Urinary bladder (tissue), 4 donors: ENCODE measurements at places on chromosomes 7 and 10. TPM values are rescaled to one million over a fixed set of nuclear protein-coding genes. Genes with fewer than 3 reads are reported as not detected.

INSYN2A gene
- 0.47 TPM for polyA plus RNA-seq

DNA sequence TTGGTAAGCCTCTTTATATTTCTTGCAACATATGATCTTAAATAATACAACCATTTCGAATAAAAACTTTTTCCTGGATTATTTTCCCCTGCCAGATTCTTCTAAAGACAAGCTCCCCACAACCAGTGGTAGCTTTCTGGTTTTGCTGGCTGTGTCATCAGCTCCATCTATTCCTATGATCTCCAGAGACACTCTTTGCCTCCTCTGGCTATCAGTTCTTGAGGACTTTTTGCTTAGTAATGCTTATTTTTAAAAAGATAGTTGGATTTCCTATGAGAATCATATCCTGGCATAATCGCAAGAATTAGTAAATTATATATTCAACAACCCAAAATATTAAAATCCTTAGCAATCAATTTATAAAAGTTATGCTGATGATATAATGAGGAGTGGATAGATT, 103.8 kb upstream of the SLC26A5 start:
- DNase-seq: no peak

DNA sequence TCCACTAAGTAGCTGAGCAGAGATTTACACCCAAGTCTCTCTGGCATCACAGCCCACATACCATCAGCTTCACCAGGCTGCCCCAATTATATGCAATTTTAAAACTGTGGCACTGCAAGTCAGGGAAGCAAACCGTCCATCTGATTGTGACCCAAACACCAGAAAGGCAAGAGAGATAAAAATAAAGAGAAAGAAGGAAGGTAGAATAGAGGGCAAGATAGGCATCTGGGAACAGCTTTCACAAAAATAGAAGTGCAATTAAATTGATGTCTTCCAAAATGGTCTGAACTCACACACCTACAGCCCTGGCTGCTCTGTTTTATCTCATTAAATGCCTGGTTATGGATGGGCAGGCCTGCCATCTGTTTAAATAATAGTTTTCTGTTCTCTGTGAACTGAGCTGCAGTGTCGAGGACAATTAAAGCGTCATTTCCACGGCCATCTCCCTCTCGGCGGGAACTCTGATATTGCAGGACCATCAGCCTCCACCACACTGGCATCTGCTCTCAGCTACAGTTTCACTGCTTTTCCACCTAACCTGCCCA, 509.1 kb downstream of the INHBA start:
- no peak for DNase-seq

DNA sequence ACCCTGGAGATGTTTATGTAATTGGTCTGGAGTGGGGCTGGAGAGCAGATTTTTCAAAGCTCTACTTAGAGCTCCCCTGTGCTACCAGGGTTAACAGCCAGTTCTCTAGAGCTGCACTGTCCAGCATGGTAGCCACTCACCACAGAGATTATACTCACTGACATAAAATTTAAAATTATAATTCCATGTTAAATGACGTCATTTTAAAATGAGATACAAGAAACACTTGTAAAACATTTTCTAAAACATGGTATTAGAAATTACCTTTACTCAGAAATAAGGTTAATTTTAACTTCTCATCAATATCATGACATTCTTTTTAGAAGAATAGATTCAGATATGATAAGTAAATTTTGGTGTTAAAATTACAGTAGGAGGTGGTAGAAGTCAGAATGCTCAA, 306.2 kb upstream of the LRRN3 start:
- no peak for DNase-seq

- DNase-seq: no peak
Observed at GRCh38 chr7:5780801-5781496, 514 bp downstream of the RNF216 start.

- DNase-seq: no peak
Observed at GRCh38 chr7:70380421-70381015, 751.4 kb upstream of the GALNT17 start.

DNA sequence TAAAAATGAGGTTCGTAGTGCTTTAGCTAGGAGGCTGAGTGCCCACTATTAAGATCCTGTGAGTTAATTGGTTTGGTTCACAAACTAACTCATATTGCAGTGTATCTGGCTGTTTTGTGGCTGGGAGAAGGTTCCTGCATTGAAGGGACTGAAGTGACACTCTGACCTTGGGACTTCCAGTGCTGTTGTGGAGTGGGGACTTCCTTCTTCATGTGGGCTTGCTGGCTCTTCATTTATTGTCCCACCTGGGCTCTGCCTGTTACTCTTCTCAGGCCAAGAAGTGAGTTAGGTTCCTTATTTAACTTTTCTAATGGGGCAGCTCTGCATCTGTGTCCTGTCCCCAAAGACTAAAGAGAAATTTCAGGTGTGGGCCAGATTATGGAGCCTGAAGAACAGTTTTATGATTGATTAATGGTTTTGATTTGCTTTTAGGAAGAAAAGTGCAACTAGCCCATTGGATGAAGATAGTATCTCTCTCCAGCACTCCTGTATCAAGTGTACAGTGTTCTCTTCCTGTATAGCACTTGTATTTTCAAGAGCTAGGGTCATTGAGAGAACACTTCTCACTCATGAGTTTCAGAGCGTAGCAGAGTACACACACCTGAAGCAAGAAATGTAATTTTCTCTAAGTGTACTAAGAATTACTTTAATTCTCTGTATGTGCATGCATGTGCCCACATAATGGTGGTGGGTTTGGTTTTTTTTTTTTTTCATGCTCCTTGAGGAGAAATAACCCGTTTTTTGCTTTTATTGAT, 54.8 kb downstream of the AUTS2 start:
- no peak for DNase-seq

DNA sequence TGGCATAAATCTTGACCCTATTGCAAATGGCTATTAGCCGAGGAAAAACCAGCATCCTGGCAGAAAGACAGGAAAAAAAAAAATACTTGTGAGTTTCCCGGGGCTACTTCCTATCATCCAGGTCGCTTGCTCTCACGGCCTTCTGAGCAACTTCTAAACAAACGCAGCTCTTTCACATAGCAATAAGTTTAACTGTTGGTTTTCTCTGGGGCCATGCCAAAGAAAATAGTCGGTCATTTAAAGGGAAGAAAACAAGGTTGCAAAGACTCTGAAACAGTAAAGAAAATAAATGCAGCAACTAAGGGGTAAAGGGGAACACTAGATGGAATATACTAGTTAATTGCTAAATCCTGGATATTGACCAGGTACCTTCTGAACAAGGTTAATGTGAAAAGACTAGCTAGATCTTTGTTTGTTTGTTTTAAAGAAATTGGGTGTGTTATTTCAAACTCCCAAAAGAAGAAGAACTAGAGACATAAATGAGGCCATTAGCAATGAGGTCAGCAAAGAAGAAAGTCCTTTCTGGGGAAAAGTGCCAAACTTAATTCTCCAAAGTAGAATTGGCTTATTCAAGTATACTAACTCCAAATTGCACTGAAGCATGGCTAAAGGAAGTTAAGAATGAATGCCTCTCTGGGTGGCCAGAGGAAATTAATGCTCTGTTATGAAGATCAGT, 54.2 kb downstream of the SLC39A12 start:
- DNase-seq: peak; percentile 13

GRCh38 chr7:26532471-26532870, 240.8 kb downstream of the SNX10 start:
- no peak for DNase-seq

- DNase-seq: no peak
Observed at GRCh38 chr10:93468461-93469213, 13.5 kb downstream of the MYOF start.

GRCh38 chr7:45721686-45722598, 147.8 kb downstream of the ADCY1 start:
- DNase-seq: no peak

DNA sequence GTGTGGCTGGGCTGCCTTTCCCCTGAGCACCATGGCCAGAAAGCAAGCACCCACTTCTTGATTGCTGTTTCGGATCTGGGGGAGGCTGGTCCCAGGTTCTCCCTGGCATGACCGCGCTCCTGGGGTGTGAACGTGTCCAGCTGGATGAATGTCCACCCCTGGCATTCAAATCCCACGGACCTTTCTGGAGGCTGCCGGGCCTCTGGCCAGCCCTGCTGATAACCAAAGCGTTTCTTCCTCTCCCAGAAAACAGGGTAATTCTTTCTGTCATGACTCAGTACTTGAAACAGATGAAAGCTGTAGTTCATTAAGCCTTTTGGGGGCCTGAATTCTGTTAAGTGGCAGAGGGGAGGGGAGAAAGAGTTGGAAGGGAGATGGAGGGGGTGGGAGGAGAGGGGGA, 73.1 kb upstream of the SAMD8 start:
- DNase-seq: no peak

- DNase-seq: no peak
Observed at GRCh38 chr10:132040046-132040445, 25.7 kb upstream of the JAKMIP3 start.

GRCh38 chr10:132257271-132257670, 50.5 kb downstream of the STK32C start:
- no peak for DNase-seq

GRCh38 chr10:20601941-20602461, 295.1 kb downstream of the NEBL start:
- DNase-seq: no peak

SEMA3A gene
- polyA plus RNA-seq: 12.9 TPM

DNA sequence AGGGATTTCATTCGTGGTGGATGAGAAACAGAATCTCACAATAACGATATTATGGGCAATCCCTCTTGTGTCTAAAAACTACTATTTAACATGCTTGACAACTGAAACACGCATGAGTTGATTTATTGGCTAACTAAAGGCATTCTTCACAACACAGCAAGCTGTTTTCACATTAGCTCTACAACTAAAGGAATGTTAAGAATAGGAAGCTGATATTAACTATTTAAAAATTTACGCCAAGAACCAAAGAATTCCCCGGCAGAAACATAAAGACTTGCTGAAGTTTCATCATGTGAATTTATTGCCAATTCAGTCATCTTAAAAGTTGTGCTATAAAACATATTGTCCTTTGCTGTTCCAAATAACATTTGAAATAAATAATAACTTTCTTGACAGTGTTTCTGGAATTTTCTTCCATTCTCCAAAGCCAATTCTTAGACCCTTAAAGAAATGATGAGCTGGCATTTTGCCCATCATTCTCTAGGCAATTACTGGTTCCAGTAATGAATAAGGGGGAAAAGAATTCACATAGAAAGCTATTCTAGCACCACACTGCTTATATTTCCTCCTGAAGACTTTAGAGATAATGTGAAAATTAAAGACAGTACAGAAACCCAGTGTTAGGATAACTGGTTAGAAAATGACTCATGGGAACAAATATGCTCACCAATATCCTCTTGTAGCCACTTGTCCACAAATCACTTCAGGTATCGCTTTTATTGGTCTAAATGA, 233.1 kb downstream of the PARD3 start:
- DNase-seq: peak; percentile 35

ANXA7 gene
- polyA plus RNA-seq: 103 TPM

DNA sequence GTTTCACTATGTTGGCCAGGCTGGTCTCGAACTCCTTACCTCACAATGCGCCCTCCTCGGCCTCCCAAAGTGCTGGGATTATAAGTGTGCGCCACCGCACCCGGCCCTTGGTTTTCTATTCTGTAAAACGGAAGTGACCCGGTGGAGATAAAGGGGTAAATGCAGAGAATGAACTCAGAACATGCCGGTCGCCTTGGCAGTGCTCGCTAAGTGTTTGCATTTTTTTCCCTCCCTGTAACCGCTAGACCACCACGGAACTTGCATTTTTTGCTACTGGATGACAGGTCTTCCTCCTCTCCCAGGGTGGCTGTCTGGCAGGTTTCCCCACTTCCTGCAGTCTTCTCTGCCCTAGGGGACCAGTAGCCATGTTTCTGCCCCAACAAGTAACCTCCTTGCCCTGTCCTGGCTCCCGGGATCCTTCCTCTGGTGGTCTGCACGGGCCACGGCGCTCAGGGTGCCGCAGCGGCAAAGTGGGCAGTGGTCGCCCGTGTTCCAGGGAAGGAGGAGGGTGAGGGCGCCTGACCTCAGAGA, 18.8 kb upstream of the GNA12 start:
- no peak for DNase-seq

DNA sequence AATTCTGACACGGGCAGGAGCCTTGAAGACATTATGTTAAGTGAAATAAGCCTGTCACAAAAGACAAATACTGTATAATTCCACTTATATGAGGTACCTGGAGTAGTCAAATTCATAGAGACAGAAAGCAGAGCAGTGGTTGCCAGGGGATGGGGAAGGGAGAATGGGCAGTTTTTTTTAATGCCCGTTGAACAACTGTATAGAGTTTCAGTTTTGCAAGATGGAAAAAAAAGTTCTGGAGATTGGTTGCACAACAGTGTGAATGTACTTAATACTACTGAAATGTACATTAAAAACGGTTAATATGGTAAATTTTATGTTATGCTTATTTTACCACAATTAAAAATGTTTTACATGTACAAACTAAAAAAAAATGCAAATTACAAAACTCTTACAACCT, 63.6 kb upstream of the EFCAB10 start:
- no peak for DNase-seq

DNA sequence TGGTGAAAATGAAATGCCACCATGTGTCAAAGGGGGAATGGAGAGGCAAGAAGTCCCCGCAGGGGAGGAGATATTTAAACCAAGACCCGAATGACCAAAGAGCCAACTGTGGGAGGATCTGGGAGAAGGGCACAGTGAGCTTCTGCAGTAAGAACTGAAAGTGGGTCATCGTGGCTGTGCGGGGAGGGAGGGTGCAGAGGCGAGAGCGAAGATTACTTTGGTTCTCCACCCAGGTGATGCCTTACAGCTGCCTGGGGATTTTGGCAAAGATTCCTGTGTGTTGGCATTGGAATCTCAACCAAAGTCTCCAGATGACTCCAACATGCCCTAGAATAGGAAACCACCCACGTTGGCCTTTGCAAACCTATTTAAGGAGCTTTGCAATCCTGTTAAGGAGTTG, 44.2 kb upstream of the ADAM12 start:
- no peak for DNase-seq

MAP3K8 gene
- 19.6 TPM for polyA plus RNA-seq

MET gene
- polyA plus RNA-seq: 8.0 TPM

DNA sequence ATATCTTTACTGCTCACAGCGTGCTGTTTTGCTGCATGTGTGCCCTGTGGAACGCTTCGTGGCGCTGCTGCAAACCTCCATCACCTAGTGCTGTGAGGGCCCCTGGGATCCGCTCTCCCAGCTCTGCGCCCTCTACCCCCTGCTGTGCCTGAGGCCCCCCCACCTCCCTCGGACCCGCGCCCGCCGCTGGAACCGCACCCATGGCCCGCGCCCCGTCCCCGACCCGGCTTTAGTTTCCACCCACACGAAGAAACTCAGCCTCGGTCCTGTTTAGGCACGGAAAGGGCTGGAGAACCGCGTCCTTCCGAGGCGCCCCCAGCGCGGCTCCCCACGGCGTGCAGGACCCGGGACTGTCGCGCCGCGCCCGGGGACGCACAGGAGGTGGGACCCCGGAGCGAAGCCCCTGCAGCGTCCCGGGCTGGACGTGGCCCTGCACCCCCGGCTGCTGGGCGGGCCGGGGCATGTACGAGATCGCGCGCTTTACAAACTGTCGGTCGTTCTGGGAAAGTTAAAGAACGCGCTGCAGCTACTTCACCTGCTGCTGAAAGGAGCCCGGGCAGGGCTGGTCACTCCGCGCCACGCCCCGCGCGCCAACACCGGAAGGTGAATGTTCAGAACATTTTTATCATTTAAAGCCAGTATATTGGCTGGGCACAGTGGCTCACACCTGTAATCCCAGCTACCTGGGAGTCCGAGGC, 54.3 kb downstream of the BMS1 start:
- DNase-seq: no peak

- DNase-seq: no peak
Observed at GRCh38 chr10:46268076-46268881, 18.5 kb upstream of the ANTXRL start.
